ENCODE measurements at places on chromosomes 6 and 20.

GRCh38 chr6:52420668-52421358, 671 bp downstream of the EFHC1 start:
- no peak for DNase-seq

DNA sequence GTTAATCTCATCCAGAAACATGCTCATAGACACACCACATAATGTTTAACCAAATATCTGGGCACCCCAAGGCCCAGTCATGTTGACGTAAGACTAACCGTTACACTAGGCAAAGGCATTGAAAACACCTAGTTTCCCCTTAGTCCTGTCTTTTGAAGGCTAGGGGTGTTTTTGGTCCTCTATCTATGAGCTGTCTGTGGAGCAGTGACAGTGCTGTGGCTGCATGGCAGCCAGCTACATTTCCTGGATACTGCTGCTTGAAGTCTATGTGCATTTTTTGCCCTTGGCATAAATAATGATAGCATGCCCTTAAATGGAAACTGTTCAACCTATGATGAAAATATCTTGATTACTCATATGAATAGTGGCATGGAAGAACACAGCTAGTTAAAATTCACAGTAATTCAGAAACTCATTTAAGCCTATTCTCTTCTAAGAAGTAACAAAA, 18.6 kb downstream of the FARS2 start:
- DNase-seq = no peak

- no peak for DNase-seq
Measured at GRCh38 chr6:32857156-32857891, 3.3 kb downstream of the PSMB9 start.

DNA sequence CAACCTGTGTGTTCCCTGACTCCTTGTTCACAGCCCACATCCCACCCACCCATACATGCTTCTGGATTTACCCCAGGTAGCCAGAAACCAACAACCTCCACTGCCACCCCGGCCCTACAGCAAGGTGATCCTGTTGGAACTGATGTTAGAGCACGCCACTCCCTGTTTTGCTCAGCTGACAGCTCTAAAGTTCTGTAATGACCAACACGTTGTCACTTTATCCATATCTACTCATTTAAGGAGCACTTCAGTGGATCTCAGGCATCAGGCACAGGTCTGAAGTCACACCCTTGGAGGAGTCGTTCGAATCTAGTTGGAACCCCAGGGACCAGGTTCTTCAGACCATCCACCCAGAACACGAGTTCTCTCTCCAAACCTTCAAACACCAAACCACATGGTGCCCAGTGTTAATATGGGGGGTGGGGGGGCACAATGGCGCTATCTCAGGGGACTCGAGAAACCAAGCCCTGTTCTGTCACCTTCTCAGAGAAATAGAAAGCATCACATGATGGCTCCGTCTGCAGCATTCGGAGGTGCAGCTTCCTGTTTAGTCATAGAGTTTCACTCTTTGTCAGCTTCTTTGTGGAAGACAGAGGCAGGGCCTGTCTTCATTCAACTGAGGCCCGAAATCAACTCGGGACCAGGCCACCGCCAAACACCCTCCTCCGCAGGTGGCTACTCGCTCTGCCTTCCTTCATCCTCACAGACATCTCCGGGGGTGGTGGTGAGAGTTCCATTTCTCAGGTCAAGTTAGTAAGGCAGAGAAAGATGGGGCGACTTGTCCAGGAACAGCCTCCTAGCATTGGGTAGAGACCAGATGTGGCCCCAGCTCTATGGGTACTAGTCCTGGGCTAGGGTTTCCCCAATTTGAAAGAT, 142.2 kb downstream of the NFATC2 start:
- no peak for DNase-seq

DNA sequence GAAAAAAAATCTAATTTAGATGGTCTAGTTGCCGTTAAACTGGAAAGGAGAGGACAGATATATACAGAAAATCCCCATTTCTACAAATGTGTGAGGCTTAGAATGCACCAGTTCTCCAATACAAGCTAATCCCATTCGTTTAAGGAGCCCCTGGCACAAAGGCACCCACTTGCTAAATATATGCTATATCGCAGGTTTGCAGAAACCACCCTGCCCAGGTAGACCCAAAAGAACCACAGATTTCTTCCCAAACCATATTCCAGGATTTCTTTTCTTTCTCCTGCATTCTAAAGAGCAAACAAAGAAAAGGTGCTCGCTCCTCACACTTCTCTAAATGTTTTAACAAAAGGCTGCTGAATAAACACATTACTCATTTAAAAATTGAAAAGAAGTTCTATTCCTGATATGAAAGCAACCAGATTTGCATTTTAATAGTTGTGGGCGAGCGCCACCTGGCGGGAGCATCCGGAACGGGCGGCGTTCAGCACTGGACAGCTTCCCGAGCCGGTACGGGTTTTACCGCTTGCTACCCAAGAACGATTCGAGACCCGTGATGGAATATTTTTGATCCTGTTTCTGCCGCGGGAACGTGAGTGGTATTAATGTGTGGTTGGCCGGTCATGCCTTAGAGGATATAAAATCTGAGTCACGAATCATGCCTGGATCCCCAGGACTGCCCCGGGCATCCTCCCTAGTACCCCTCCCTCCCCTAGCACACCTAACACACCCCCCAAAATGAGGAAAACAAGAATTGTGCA, 2.1 kb downstream of the PTPRT start:
- DNase-seq = peak; percentile 72

- no peak for DNase-seq
Measured at GRCh38 chr20:35117196-35117595, 24.6 kb upstream of the TRPC4AP start.

DNA sequence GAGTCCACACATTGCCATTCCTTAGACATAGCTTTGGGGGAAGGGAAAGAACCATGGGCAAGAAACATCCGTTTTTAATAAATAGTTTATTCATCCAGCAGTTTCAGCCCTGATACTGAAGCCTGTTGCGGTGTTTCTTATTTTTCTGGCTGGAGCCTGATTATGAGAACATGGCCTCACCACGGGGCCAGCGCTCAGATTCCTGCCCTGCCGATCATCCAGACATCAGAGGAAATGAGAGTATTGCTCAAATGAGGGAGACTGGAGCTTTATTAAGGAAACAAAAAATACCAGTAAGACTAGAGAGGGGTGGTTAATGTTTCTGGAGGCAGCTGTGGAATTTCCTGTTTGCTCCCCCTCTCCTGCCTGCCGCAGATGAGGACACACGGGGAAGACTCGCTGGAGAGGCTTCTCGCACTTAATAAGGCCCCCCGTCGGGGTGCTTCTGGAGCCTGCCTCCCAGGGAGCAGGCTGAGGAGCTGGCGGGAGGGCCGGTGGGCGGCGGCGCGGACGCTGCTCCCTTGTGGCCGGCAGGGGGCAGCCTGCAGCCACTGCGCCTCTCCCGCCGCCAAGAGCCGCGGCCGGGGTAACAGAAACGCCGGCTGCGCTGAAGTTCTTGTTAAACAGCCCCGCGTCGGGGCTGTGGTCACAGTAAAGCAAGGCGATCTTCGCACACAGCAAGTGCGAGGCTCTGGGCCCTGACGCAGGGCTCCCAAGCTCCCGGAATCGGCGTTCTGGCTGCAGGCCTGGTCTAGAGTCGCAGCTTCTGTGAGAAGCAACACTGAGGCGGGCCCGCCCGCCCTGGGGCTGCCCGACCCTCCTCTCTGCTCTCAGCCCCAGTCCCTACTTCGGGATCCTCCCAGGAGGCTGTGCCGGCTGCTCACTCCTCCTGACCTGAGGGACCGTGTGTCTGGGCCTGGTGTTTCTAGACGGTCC, 17.5 kb downstream of the LEMD2 start:
- peak; percentile 94 for DNase-seq

DNA sequence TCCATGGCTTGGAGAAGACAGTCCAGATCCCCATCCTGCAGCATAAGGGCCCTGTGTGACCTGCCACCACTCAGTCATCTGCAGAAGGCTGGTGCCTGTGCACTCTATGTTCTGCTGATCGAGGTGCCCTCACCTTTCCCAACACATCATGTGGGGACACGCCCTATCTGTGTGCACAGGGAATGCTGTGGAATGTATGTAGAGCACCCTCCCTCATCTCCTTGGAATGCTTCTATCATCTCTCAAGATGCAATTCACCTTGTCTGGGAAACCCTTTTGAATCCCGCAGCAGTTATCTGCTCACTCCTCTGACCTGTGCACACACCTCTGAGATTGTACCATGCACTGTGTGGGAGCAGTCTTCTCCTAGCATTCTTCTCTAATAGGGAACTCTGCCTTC, 207.2 kb upstream of the SSTR4 start:
- no peak for DNase-seq

GRCh38 chr6:57342148-57342669, 24.8 kb downstream of the PRIM2 start:
- no peak for DNase-seq

DNA sequence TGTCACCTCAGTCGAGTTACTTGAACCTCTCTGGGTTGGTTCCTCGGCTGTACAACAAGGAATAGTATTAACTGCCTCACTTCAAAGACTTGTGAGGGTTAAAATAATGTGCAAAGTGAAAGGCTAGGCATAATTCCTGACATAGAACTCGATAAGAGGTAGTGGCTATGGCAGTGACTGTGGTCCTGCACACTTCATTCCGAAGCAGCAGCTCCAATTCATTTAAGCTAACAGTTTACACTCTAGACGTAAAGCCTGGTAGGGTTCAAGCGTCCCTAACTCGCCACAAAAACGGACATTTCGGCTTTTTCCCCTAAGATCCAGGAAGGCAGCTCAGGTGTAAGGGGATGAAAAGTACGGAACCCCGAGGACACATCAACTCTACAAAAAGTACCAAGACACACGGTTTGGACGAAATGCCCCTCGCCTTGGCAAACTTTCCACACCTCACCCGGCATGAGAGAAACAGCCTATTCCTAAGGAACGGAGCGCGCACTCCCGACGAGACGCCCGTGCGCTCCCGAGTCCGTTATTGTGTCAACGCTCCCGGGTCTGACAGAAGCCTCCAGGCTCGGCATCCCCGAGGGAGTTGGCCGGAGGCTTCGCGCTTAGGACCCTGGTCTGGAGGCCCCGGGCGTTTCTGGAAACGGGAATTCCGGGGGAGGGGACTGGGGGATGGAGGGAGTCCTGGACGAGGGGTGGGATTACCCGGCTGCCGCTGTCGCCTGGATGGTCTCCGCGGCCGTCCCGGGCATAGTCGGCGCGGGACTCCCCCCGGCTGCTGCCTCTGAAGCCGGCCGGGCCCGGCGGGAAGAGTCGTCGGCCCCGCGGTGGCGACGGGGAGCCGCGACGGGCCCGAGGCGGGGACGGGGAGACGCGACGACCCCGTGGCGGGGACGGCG, 937 bp downstream of the ZNF318 start:
- DNase-seq = peak; percentile 67

Data from NB4 (cell line).